ENCODE measurements at places on chromosomes 2 and 18.

GRCh38 chr2:140451324-140451723 lies 1671.1 kb upstream of the NXPH2 start:
- DNase-seq, result no peak

DNA sequence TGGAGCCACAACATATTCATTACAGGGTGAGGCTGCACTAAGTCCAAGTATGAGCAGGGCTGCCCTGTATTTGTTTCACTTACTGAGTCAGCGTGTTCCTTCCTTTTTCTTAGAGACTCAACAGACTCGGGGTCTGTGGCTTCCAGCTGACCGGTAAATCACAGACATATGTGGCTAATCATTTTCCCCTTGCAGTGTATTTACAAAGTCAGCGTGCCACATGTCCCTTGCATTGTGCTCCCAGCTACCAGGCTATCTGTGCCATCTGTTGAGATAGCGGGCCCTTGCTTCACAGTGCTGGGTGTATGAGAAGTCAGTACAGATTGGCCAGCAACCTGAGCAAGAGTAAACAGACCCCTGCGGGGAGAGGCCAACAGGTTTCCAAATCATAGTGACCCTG lies 254.3 kb downstream of the LRRTM1 start:
- no peak for DNase-seq

- no peak for DNase-seq
Measured at GRCh38 chr2:48914477-48915089, 159.1 kb upstream of the LHCGR start.

DNA sequence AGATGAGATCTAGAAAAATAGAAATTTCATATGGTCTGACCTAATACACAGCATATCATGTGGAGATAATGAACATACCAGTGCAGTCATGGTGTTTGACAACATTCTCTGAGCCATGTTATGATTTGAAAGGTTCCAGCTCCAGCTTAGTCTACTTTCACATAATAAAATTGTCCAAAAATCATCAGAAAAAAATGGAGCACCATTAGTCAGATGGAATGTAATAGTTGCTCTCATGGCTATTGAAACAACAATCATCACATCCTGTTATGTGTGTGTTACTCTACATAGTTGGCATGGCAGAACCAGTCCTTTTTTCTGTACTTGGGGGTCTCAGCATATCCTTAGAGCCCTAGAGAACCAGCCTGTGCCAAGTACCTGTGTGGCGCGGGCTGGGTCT lies 678.9 kb upstream of the FANCL start:
- no peak for DNase-seq

- no peak for DNase-seq
Measured at GRCh38 chr2:148721520-148721931, 77.0 kb downstream of the EPC2 start.

DNA sequence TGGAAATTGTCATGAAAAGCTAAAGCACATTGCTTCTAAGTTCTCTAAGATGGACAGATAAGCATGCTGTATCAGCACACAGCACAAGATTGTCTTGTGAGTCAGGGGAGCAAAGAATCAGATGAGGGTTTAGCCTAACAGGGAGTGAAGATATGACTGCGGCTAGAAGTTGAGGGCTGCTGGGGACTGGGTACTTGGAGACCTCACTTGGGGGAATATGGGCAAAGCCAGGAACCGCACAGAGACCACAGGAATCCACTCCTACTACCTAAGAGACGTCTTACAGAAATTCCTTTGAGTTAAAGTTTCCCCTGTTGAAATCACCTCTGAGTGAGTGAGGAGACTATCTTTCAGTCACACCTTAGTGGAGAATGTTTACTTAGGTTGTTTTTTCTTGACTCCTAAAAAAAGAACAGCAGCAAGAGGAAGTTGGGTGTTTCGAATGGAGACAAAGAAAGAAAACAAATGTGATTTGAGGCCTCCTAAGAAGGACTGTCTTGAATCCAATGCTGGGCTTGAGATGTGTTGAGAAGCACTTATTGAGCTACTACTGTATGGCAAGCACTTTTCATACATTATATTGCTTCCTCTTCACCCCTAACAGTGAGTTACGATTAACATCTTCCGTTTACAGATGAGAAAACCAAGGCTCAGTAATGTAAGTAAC lies 100.7 kb downstream of the ANKRD44 start:
- no peak for DNase-seq

DNA sequence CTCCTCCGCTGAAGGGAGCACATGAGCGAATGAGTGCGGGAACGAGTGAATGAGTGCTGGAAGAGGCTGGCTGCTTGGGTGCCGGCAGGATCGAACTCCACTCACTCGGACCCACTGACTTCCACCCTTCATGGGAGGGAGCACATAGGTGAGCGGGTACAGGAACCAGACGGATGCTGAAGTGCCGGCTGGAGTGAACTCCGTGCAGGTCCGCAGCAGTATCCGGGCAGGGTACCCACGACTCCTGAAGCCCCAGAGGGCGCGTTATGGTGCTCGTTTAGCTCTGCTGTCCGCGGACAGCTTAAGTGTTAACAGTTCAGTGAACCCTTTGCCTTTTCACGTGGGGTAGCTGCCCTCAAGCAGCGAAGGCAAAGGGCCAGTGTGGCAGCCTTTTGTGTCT lies 23.2 kb downstream of the RPRM start:
- DNase-seq, result no peak

DNA sequence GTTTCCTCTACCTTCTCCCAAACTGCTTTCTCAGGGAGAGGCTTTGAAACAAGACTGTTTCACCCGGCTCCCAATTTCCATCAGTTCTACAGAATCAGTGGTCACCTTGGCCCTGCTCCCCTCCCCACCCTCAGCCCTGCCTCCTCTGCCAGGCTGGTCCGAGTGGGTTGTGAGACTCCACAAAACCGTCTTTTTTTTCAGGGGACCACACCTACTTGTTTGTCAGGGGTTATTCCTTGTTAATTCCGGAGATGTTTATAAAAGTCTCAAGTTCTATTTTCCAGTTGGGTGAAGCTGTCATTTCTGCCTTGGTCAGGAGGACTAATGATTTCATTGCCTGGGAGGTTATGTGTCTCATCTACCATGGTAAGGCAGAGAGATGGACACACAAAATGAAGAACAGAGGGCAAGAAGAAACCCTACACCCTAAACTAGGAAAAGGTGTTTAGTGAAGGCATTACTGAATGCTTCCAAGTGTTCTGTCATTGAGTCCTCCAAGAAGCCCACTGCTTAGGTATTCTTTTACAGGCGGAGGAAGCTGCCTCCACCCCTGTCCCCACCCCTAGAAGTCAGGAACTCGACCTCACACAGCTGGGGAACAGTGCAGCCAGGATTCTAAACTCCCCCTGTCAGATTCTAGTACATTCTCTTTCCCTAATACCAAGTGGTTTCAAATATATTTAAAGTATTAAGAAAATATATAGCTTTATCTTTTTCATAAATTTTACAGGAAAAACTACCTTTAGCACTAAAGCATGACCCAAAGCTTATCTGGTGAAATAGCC lies 46.3 kb downstream of the COPS8 start:
- no peak for DNase-seq

DNA sequence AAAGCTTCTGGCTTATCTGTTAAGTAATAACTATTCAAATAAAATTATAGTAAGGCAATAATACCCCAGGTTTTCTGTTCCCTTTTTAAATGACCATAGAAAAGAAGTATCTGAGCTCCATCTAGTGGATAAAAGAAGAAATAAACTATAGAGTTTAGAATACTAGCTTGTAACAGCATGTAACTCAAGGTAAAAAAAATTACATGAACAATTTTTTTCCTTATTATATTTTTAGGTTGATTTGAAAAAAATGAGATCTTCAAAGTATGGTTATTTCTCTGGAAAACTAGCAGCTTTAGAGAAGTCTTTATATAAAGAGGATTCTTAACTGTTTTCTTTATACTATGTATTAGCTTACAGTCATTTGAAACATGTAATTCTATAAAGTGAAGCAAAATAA lies 58.1 kb downstream of the NCKAP1 start:
- DNase-seq, result no peak

GRCh38 chr2:5322396-5322795 lies 369.8 kb upstream of the SOX11 start:
- no peak for DNase-seq

DNA sequence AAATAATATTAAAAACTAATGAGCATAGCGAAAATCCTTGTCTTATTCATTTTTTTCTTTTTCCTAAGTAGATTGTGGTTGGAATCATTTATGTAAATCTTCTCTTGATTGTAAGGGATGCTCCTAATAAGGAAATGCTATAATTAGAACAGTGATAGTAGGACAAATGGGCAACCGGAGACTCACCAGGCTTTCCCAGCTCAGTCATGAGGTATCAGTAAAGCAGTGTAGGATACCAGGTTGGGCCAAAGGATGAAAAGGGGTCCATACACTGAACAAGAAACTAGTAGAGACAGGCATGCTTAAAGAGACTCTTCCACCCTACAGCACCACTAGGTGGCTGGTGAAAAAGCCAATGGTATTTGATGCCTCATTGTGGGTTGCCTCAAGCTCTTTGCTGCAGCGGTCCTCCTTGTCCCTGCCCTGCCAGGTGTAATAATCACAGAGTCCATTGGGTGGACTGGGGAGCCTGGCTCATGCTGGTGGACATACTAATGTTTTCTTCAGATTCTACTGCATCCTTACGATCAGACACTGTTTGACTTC lies 71.4 kb upstream of the FAM98A start:
- no peak for DNase-seq

- no peak for DNase-seq
Measured at GRCh38 chr2:73021371-73022010, 50.0 kb downstream of the SFXN5 start.

DNA sequence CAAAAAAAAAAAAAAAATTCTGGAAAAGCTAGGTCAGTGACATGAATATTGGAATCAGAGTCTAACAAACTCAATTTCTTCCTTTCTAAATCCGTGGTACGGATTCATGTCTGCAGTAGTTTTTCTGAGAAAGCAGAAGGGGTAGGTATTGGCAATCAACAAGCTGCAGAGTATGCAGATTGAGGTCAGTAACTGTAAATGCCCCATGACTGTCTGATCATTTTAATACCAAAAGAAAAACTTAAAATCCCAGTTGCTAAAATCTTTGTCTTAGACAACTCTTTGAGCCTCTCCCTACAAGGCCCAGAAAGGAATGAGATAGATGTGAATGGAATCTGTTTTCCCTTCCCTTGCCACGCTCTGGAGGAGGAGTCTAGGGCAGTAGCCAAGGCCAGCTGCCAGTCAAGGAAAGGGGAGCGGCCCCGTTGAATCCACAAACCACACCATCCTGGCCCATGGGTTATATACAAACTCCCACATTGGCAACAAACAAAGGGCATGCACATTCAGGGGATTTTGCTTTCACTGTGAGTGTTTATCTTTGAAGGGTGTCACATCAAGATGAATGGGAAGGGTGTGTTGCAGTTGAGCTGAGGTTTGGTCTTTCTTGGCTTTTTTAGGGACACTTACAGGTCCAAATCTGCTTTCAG lies 6.1 kb upstream of the CASP8 start:
- no peak for DNase-seq

DNA sequence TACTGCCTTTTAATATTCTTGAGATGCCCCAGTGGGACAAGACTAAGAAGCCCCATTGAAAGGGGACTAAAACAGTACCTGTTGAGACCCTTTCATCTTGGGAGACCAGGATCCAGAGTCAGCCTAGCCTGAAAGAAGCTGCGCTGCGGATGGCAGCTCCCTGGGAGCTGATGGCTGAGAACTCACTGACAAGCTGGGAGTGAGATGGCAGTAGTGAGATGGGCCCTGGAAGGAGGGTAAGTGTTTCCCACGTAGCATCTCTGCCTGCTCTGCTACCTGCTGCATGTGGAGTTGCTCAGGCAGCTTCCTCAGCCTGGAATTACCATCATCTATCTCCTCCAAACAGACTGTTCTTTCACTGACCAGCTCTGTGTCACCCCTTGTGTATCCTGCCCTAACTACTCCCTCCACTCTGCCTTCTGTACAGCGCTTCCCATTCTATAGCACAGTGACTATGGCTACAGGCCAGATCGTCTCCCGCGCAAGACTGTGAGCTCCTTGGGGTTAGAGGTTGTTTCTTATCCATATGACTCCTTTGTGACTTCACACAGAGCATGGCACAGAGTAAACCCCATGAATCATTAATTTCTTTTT lies 330.4 kb downstream of the NBAS start:
- DNase-seq, result no peak

DNA sequence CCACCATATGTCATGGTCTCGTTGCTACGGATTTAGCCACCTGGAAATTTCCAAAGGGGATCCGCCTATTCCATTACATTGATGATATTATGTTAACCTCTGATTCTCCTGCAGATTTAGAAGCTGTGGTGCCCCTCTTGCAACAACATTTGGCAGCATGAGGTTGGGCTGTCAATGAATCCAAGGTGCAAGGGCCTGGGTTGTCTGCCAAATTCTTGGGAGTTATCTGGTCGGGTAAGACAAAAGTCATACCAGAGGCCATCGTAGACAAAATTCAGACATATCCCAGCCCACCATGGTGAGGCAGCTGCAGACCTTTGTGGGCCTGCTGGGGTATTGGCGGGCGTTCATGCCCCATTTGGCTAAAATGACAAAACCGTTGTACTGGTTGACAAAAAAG lies 13.6 kb upstream of the C2orf42 start:
- DNase-seq, result no peak

GRCh38 chr18:35582899-35583558 lies 1.5 kb downstream of the GALNT1 start:
- no peak for DNase-seq

DNA sequence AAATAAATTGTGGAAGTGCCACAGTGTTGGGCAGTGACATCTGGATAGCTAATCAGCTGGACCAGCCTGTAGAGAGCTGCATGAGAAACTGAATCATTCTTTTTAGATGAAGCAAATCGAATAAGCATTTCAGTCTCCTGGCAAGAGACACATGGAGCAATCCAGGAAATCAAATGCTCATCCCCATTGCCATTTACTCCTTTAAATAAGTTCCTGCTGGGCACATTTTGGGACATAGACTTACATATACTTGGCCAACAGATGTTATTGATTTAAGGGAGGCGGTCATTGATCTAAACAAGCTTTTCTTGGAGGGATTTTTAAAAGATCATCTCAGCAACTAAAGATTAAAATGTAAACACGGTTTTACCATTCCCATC lies 307.1 kb downstream of the STK39 start:
- DNase-seq, result no peak

DNA sequence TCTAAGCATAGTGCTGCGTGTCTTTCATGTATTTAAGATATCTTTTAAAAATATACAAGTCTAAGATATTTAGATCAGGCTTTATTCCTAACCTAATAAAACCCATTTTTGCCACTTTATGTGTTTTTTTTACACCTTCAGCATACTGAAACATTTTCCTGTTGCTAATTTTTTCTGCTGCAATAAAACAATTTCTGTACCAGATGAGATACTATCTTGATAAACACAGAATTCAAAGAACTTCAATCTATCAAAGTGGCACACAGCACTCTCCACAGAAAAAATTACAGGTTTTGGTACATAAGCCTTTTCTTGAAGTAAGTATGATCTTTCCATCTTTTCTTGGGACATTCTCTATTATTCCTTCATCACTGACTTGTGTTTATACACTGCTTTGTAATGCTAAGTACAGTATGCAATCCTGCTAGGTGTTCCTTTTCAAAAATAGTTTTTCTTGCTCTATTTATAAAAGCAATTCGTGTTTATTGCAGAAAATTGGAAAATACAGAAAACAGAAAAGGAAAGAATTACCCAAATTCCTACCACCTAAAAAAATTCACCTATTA lies 16.2 kb downstream of the REV1 start:
- no peak for DNase-seq

- no peak for DNase-seq
Measured at GRCh38 chr2:238891457-238892203, 43.7 kb downstream of the TWIST2 start.

- no peak for DNase-seq
Measured at GRCh38 chr18:31275722-31276463, 42.1 kb upstream of the DSG1 start.

GRCh38 chr2:142037066-142037465 lies 93.8 kb downstream of the LRP1B start:
- DNase-seq, result no peak

GRCh38 chr2:151205571-151205970 lies 56.1 kb downstream of the RBM43 start:
- DNase-seq, result no peak

Measured in AG04450 (cell line).